GM23248 (cell line): ENCODE measurements at places on chromosomes 1 and 21.

DNA sequence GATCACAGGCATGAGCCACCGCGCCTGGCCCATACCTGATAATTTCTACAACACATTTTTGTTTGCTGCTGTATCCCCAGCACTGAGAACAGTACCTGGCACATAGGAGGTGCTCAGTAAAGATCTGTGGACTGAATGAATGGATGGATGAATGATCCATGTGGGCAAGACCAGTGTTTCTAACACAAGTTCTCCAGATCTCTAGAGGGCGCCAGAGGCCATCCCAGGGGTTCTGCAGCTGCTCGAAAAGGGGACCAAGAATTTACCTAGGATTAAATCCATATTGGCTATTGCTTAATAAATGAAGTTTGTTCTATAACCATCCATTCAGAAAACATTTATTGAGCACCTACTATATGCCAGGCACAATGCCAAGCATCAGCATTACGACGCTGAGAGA lies 167.7 kb downstream of the ACTL8 start:
- peak; percentile 62 for DNase-seq

DNA sequence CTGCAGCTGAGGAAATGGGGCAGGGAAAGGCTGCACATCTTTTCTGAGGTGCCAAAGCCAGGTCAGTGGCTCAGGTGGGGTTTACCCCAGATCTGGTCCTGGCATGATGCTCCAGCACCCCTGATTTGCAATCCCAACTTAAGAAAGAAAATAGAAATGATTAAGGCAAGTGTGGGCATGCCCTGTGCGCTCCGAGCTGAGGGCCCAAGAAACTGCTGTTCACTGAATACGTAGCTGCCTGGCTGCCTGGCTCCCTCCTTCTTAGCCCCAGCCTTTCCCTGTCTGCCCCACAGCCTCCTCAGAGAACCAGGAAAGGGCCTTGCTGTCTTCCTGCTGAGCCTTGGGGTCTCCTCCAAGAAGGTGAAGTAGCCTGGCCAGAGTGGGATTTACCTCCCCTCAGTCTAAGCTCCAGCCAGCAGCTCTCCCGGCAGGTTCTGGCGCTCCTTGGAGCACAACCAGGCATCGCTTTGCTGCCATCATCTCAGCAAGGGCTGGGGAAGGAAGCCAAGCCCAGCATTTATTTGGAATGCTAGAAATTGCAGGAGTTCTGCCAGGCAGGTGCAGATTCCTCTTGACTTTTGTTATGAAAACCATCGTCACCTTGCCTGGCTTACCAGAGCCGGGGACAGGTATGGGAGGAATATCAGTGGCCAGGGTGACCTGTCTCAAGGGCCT lies 51.3 kb upstream of the SELENON start:
- DNase-seq, result no peak

DNA sequence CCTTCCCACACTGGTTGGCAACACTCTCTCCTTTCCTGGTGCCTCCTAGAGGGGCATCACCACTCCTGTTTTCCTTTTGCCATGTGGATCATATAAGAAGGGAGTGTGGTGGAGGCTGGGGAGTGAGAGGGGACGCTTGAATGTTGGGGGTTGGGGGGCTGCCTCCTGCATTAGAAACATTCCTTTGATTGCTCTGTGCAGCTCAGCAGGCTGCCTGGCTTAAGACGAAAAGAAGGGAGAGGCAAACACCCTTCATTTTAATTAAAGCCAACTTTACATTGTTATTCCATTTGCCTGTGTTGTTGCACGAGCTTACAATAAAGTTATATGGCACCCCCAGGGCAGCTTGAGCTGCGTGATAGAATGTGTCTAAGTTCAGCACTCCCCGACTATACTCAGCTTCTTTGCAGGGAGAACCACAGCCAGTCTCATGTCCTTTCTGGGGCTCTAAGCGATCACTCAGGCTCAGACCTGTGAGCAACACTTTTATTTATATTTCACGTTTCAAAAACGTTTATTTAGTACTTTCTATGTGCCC lies 57.4 kb downstream of the FOXD2 start:
- no peak for DNase-seq

DNA sequence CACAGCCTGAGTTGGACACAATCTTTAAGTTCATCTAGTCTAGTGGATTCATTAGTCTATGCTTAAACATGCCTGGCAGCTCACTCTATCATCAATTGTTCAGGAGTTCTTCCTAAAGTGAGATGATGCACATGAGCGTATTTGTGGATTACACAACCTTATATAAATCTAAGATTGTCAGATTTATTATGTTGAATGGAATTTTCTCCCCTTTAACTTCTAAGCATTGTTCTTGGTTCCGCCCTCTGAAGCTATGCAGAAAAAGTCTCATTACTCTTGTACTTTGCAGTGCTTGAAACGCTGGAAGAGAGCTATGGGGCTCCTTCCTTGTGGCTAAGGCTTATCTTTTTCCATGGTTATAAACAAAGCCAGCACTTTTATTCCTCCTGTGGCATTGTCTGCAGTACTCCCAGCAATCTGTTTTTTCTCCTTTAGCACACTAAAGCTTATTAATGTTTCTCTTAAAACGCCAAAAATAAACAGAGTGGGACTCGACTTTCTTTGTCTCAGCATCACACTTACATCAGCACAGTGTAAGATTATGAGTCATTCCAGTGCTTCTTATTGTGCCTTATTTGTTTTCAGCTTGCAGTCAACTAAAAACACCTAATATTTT lies 316.8 kb upstream of the CAMK1G start:
- peak; percentile 26 for DNase-seq

- no peak for DNase-seq
Measured at GRCh38 chr1:163063610-163064009, 5.6 kb upstream of the RGS4 start.

DNA sequence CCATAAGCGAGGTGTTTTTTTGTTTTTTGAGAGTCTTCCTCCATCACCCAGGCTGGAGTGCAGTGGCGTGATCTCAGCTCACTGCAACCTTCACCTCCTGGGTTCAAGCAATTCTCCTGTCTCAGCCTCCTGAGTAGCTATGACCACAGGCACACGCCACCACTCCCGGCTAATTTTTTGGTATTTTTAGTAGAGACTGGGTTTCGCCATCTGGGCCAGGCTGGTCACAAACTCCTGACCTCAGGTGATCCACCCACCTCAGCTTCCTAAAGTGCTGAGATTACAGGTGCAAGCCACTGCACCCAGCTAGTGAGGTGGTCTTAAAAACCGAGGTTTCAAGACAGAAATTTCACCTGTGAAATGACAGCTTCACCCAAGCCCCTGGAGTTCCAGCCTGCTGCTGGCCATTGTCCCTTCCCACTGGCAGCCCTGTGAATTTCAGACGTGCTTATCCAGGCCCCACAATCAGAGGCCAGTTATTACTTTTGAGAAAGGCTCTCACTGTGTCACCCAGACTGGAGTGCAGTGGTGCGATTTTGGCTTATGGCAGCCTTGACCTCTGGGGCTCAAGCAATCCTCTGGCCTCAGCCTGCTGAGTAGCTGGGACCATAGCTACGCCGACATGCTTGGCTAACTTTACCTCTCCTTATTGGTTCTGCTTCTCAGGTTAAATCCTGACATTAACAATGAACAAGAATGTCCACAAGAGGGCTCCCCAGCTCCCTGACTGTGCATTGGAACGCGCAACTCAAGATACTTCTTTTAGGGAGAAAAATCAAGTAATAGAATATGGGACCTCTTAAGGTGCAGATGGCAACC lies 19.4 kb downstream of the ENO1 start:
- peak; percentile 75 for DNase-seq

DNA sequence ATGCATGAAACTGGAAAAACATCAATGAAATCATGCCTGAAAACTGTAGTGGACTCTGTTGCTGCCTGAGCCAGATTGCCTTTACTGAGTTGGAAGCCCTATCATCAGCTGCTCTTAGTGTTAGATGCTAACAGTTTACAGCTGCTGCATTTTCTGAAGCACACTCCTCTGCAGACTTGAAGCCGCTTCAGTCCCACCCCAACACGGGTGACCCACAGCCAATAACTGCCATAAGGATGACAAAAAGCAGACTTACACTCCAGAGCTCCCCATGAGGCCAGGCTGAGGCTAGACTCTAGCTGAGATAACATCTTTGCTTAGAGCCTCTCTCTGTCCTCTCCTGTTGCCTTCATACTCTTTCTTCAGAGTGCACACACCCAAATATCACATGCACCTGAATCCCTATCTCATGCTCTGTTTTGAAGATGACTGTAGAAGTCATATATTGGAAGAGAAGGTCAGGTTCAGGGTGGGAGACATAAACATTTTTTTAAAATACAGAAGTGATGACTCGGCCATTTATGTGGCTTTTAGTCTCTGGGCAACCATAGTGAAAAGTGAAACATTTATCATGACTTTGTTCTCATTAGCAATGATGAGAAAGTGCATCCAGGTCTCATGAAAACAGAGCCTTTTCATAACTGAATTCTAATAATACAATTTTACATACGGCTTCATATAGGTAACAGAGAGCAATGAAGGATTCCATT lies 161.0 kb downstream of the KCNK2 start:
- DNase-seq, result peak; percentile 16

- DNase-seq, result peak; percentile 87
Measured at GRCh38 chr1:221315330-221315729, 426.6 kb downstream of the DUSP10 start.

GRCh38 chr1:237287876-237288521 lies 246.0 kb downstream of the RYR2 start:
- no peak for DNase-seq

DNA sequence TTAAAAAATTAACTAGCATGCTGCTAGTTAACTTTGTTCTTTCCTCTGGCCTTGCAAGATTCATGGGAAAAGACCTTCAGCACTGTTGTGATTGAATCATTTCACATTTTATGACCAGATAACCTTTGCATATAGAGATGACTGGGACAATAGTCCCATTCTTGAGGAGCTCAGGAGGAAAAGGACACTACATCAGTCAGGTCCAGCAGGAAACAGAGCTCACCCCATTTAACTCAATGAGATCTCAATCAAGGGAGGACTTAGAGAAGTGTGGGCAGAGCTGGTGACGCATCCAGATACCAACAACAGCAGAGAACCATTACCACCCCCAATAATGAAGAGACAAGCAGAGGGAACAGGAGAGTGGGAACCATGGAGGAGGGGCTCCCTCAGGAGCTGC lies 109.4 kb upstream of the GUCA2B start:
- no peak for DNase-seq
